ENCODE measurements at places on chromosomes 1 and 21.

DNA sequence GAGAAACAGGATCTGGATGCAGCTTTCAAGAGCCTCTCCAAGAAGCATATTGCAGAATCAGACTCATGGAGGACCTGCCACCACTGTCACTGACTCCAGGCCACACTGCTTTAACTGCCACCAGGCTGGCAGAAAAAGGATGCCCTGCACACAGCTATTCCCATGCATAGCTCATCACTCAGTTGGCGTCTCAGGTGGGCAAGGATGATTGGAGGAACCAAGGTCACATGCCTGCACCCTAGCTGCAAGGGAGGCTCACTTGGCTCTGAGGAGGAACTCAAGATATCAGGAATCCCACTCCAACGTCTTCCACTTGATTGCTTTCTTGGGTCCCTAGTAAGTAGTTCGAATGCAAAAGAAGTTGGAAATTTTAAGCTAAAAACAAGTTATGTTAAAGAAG, 19.6 kb upstream of the SPOCD1 start:
- DNase-seq: no peak

DNA sequence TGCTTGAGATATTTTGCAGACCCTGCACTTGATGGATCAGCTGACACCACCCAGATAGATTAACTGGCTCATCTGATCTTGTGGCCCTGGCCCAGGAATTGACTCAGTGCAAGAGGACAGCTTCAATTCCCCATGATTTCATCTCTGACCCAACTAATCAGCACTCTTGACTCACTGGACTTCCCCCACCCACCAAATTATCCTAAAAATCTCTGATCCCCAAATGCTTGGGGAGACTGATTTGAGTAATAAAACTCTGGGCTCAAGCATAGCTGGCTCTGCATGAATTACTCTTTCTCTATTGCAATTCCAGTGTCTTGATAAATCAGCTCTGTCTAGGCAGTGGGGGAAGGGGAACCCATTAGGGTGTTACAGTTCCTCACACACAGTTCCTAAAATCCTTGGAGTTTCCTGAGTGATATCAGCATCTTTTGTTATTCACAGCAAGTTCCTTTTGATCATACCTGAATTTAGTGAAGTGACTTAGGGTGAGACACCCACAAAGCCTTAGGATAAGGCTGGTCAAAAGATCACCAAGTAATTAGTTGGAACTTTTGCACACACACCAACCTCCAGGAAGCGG, 104.2 kb downstream of the COP1 start:
- DNase-seq: no peak

GRCh38 chr21:25625036-25625435, 14.0 kb upstream of the JAM2 start:
- DNase-seq: no peak

- no peak for DNase-seq
Observed at GRCh38 chr1:154191990-154192461, at the start of gene TPM3. TSS of gene TPM3 (minus strand) at chr1:154192100. CDS start at chr1:154192018, 82 bp downstream.

DNA sequence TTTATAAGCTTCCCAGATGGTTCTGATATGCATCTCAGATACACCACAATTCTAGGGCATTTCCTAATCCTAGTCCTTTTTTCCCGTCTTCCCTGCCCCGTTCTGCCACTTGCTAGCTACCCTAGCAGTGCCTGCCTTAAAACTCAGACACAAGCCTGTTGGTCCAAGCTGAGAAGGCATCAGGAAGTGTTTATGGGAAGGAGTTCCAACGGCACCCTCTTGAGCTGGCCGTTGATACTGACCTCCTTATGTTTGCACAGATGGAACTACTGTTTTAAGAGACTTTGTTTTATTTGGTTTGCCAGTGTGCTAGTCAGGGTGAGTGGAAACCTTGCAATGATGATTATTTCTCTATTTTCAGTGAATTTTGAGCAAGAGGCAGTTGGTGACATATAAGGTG, 67.2 kb downstream of the UCK2 start:
- no peak for DNase-seq

GRCh38 chr1:119662034-119662437, 14.0 kb upstream of the ZNF697 start:
- no peak for DNase-seq

GRCh38 chr1:16038620-16038912, 5.0 kb upstream of the CLCNKB start:
- no peak for DNase-seq

DNA sequence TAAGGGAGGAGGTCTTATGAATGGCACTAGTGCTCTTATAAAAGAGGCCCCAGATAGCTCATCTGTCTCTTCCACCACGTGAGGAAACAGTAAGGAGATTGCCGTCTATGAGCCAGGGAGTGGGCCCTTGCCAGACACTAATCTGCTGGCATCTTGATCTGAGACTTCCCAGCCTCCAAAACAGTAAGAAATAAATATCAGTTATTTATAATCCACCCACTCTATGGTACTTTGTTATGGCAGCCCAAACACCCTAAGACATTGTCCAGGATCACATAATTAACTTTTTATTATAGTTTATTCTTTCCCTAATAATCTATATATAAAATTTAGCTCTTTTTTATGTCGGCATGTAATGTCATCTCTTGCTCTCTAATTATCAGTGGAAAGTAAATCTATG, 144.0 kb upstream of the IRF2BP2 start:
- no peak for DNase-seq

- DNase-seq: no peak
Observed at GRCh38 chr1:212860713-212861581, 2.9 kb downstream of the FLVCR1 start.

GRCh38 chr21:43619856-43620255, 39.4 kb downstream of the HSF2BP start:
- DNase-seq: no peak

GRCh38 chr1:2543543-2544092, 12.6 kb upstream of the TNFRSF14 start:
- DNase-seq: peak; percentile 70

DNA sequence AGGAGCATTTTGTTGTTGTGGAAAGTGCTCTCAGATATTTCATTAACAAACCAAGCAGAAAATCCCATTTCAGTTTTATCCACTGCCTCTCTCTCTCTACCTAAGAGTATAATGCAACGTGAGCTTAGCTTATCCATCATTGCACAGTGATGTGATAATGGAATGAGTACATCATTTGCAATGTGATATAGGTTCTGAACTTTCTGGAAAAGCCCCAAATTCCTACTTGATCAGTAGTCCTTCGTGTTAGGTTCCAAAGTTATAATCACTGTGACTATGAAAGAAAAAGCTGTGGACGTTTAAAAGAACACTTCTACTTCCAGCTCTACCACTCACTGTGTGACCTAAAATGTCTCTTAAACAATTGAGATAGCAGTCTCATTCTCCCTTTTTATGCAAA, 76.4 kb upstream of the PRMT6 start:
- DNase-seq: no peak

DNA sequence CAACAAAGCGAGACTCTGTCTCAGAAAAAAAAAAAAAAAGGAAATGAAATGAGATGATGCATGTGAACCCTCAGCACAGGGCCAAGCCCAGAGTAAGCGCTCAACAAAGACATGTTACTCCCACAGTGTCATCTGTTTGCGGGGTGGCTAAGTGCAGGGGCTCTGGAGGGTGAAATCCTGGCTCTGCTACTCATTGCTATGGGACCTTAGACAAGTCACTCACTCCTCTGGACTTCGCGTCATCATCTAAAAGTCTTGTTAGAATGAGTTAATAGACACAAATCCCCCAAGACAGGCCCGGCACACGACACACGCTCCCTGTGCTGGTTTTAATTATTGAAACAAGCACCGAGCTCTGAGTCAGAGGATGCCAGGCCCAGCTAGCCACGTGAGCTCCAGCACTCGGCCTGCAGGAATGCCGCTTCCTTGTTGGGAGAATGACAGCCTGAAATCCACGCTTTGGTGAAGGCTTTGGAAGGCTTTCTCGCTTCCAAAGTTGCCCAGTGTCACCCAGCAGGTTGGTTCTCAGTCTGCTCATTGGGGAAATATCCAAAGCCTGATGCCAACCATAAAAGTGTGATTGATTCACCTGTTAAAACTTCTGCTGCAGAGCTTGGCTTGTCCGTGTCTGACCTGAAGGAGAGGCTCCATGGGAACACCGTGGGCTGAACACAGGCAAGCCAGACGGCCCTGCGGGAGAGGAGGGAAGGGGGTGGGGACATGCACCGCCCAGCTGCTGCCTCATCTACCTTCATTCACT, 36.7 kb upstream of the TARDBP start:
- no peak for DNase-seq

DNA sequence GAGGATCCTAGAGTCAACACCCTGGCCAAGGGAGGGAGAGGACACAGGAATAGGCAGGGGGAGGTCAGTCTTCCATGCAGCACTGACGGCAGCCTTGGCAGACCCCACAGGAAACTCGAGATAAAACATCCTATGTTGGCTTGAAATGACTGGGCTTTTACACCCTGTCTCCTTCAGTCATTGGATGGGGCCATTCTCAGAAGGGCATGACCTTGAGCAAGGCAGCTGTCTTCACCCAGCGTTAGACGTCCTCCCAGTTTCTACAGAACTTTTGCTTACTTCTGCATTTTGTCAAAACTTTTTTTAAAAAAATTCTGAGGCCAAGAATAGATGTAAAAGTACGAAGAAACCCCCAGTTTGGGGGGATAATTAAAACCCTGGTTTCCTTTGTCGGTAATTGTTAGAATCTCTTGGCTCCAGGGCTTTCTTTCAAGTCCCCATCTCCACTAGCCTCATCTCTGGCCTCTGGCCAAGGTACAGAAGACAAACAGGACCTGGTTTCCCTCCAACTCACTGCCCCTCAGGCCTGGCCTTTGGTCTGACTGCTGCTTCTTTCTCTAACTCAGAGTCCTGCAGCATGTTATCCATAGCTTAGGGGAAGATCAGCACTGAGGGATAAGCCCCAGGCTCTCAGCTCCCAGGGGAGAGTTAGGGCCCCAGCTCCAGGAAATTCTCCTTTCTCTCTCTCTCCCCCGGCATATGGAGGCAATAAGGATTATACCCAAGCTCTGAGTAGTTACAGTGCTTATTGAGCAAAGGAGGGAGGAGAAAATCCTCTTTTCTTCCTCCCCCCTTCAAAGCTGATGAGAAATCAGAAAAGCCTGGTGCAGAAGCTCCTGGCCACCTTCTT, 51.6 kb upstream of the KCND3 start:
- no peak for DNase-seq

DNA sequence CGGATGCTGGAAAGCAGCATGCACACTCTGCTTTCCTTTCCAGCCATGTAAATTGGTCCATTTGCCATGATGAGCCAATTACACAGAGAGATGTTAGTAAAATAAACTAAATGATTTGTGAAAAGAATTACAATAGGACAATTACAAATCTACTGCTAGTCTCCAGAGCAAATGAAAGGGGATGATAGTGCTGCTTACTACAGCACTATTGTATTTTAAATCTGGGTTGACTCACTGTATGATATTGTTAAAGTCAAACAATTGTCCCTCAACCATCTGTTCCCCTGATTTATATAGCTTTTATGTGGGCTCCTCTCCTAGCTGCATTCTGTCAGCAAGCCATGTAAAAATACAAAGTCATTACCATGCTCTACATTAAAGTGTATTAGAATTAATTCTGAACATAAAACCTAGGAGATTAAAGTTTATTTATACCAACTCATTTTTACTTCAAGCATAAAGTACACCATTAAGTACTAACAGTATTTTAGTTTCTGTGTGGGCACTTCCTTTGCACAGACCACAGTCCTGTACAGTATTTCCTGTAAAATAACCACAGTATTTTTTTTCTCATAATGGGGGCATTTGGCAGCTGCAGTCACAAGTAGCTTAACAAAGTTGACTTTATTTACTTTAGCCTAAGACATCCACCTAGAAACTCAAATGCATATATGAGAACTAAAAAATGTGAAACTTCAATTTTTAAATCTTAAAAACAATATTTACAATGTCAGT, 135.8 kb downstream of the VAV3 start:
- DNase-seq: no peak

DNA sequence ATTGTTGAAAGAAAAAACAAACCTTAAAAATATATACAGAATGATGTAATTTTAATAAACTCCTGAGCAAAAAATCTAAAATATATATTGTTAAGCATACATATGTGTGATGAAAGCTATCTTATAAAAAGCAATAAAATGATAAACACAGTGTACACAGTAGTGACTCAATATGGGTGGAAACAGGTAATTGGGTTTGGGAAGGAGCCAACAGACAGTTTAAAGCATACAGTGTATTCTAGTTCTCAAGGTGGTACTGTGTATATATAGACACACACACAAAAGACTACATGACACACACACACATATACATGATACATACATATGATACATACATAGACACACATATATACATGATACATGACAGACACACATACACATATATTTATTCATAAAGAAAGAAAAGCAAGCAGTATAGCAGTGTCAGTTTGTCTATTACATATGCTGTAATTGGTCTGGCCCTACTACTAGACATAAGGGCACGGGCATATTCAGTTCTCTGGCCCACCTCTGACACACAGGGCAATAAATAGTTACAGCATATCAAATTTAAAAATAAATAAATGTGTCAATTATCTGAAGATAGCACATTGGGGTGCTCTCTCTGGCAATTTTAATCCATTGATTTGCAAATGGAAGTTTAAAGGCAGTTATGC, 330.2 kb downstream of the S1PR1 start:
- DNase-seq: no peak

DNA sequence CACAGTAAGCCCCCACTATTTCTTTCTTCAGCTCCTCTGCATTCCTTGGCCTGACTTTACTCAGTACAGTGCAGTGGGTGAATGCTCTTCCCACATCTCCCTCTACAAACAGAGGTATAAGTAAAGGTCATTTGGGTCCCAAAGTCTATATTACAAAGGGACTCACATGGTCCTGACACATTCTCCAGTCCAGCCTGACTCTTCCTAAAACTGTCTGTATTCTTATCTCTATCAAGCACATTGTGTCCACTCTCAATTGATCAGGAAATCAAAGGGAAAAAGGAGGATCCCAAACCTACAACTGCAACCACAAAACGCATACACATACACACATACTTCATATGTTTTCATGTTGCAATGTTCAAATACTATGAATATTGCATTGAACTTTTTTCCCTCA, 49.4 kb downstream of the FRRS1 start:
- no peak for DNase-seq

DNA sequence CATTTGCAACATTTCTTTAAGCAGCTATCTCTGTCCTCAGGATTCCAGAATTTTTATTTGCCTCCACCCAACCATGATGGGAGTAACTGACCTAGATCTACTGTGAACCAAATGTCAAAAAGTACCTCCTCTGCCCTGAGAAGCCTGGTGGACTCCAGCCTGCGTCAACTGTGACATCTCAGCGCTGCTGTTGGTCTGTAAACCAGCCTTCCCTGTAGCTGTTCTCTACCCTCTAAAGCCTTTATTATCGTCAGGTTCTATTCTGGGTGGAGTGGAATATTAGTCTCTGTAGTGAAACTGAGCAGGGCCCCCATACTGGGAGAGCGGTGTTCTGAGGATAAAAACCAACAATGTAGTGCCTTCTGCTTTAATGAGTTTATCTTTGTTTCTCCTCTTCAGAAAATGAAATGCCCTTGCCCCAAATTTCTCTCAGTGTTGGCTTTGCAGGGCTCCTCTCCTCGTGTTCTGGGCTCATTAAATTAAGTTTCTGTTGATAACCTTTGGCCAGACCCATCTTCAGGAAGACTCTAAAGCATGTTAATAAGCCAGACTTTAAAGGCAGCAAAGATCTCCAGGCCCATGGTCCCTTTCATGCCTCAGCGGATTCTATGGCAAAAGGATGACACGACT, 223.1 kb upstream of the PLXNA2 start:
- DNase-seq: no peak

Measured in CD4-positive, alpha-beta T cell treated with Interleukin-17A for 4 hours (primary cell).